Heart left ventricle (tissue), 16 donors: ENCODE measurements at places on chromosomes 12 and 14. TPM values are rescaled to one million over a fixed set of nuclear protein-coding genes. Genes with fewer than 3 reads are reported as not detected.
A peak's percentile ranks its signal among the peaks of the same experiment; 100 is the strongest.

Gene CLEC4D
- 0.14 TPM for total RNA-seq

GRCh38 chr14:104657563-104658324 lies 31.7 kb upstream of the INF2 start:
- no peaks in the 10 kb centered on the region for H3K36me3 ChIP-seq
- peaks cover 23% of the 10 kb centered on the region for H3K4me1 ChIP-seq
- peaks cover 18% of the 10 kb centered on the region for H3K27me3 ChIP-seq
- no peak overlapping the region for H3K27ac ChIP-seq
- no peak for DNase-seq

- no peak overlapping the region for H3K27ac ChIP-seq
- no peak overlapping the region for H3K4me3 ChIP-seq
- no peaks in the 10 kb centered on the region for H3K27me3 ChIP-seq
- no peak for DNase-seq
Measured at GRCh38 chr14:64235652-64236640, 58.2 kb downstream of the ESR2 start.

GRCh38 chr14:51860825-51861499 lies 550 bp downstream of the GNG2 start:
- H3K27ac ChIP-seq, result peak overlapping the region; percentile 11
- H3K27me3 ChIP-seq, result no peaks in the 10 kb centered on the region
- H3K36me3 ChIP-seq, result no peaks in the 10 kb centered on the region
- no peak for DNase-seq

Gene FAM177A1
- 125 TPM for total RNA-seq

DNA sequence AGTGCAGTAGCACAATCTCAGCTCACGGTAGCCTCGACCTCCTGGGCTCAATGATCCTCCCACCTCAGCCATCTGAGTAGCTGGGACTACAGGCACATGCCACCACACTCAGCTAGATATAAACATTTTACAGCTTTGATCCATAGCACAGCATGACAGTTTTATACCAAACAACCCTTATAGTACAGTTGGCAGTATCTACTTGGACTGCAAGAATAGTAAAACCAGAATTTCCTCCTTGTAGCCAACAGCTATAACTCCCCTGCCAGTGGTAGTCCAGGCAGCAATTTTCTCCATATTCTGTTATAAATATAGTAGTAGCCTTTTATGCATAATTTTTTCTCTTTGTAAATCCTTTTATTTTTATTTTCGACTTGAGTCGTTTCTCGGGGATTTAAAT lies 317.0 kb downstream of the FUT8 start:
- H3K27ac ChIP-seq, result no peak overlapping the region
- peaks cover 14% of the 10 kb centered on the region for H3K36me3 ChIP-seq
- H3K4me3 ChIP-seq, result no peak overlapping the region

Gene KLHL33
- 0.67 TPM for total RNA-seq

DNA sequence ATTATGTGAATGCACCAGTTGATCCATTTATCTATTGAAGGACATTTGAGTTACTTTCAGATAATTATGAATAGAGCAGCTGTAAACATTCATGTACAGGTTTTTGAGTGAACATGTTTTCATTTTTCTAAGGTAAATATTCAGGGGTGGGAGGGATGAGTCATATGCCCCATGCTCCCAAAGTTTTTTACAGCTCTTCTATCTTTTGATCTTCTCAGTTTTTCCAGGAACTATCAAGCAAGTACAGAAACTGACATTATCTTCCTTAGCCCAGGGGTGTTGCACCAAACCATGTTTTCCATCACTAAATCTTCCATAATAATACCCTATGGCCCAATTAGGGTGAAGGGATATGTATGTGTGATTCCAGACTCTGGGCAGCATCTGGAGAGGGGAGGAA lies 384.5 kb downstream of the EMP1 start:
- no peak for DNase-seq
- H3K4me1 ChIP-seq, result no peaks in the 10 kb centered on the region
- H3K36me3 ChIP-seq, result no peaks in the 10 kb centered on the region

Gene CAPZA3
- not detected for total RNA-seq

Gene PTPN6
- 27.0 TPM for total RNA-seq

Gene GYS2
- not detected for total RNA-seq

Gene MTERF2
- 27.0 TPM for total RNA-seq

- no peaks in the 10 kb centered on the region for H3K4me1 ChIP-seq
- no peak overlapping the region for H3K27ac ChIP-seq
- no peak for DNase-seq
- no peaks in the 10 kb centered on the region for H3K36me3 ChIP-seq
Measured at GRCh38 chr14:78933948-78934524, 763.9 kb downstream of the NRXN3 start.

DNA sequence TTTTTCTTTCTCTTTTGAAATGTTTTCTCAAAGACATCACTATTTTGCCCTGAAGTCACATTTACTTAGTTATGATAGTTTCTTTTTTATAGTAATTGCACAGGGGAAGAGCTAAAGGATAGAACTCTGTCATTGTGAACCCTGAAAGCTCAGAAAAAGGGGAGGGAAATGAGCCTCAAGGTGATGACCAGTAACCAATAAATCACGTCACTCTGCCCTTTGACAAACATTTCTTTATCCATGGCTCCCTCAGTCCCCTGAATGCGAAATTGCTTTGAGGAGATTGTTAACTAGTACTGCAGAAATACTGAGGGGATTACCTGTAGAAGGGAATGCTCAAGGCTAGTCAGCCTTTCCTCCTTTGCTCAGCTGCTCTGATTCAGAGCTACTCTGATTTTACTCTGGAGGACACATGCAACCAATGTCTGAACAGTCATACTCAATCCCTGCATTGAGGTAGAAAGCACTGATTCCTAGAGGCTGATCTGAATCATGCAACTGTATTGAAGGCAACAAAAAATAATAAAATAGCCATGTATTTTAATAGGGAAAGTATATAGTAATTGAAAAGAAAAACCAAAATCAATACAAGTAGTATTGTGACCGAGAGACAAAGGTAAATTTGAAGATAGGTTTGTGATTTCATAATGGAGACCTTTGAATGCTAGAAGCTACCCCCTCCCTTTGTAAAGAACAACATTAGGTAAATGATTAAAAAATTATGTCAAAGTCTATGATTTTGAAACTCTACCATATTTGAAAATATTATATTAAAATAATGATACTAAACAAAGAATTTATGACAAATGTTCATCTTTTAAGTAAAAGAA lies 24.7 kb downstream of the SLCO1B1 start:
- H3K27ac ChIP-seq, result no peak overlapping the region
- no peaks in the 10 kb centered on the region for H3K36me3 ChIP-seq

DNA sequence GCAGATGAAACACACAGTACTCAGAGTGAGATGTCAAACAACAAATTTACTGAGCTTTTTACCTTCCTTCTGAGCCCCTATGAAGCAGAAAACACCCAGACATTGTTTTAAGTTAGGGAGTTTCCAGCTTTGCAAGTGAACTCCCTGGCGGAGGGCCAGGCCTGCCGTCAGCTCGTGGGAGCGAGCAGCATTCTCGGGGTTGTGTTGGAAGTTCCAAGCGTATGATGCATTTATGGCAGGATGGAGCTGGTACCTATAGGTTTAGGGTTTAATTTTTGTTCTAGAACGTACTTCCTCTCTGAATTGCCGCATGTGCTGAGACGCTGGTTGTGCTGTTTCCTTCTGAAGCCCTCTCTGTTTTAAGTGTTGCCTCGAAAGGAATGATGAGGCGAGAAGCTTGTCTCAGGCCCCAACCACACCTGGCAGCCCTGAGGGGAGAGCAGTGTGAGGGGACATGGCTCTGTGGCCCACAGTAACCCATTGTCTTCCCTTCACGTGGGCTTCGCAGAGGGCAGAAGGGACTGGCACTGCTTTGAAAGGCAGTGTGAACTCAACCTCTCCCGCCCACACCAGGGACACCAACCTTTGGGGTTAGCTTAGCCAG lies 76.6 kb downstream of the SSPN start:
- peak; percentile 84 for DNase-seq
- peaks cover 46% of the 10 kb centered on the region for H3K4me1 ChIP-seq
- H3K27me3 ChIP-seq, result no peaks in the 10 kb centered on the region
- H3K4me3 ChIP-seq, result no peak overlapping the region
